ENCODE measurements at places on chromosomes 13 and 19.
A peak's percentile ranks its signal among the peaks of the same experiment; 100 is the strongest.

GRCh38 chr19:32415246-32415645, 9.7 kb downstream of the DPY19L3 start:
- DNase-seq, result no peak

- DNase-seq, result peak; percentile 77
These were observed 5.3 kb downstream of the DHPS start for GRCh38 chr19:12676384-12676792.

GRCh38 chr19:6580313-6580712, 10.6 kb downstream of the CD70 start:
- no peak for DNase-seq

GRCh38 chr13:30119476-30119875, 187.9 kb downstream of the KATNAL1 start:
- DNase-seq, result no peak

GRCh38 chr13:44906713-44907112, 82.6 kb downstream of the NUFIP1 start:
- no peak for DNase-seq

DNA sequence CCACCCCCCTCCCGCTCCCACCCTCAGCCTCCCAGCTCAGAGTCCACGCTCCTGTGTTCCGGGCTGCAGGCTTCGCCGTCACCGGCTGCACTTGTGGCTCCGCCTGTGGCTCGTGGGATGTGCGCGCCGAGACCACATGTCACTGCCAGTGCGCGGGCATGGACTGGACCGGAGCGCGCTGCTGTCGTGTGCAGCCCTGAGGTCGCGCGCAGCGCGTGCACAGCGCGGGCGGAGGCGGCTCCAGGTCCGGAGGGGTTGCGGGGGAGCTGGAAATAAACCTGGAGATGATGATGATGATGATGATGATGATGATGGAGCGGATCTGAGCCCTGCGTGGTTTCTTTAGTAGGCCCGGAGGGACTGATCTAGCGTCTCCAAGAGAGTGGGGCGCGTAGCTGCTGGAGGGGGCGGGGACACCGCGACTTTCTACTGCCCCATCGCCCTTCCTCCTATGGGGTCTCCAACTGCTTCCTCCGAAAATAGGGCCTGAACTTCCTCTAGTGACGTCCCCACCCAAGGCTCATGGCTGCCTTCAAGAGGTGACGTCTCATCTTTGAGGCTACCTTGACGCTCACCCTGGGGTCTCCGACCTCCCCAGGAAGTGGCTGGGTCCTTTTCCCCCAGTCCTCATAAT, 1.4 kb downstream of the RETN start:
- no peak for DNase-seq

DNA sequence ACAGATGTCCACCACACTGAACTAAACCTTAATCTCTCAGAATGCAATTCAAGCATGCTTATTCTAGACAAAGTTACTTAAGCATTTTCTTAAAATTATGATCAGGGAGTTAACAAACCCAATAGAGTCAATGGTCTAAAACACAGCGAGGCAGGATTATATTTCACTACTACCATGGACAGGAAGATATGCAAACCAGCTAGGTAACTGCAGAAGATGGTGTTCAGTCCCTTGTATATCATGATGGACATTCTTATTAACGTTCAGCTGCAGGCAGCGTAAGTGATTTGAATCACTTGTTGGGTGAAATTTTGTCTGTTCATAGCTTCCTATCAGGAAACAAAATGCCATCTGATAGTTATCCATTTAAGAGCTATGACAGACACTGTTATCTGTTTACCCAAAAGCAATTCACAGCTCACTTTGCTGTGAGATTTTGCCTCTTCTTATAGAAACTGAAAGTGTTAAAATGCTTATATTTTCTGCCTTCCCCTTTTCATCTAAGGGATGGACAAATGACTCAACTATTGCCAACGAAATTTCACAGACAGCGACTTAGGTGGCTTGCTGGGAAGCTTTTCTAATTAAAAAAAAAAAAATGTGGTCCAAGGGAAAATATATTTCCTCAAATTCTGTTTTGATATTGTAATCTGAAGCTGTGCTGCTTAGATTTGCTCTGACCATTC, 591.9 kb downstream of the DACH1 start:
- no peak for DNase-seq

DNA sequence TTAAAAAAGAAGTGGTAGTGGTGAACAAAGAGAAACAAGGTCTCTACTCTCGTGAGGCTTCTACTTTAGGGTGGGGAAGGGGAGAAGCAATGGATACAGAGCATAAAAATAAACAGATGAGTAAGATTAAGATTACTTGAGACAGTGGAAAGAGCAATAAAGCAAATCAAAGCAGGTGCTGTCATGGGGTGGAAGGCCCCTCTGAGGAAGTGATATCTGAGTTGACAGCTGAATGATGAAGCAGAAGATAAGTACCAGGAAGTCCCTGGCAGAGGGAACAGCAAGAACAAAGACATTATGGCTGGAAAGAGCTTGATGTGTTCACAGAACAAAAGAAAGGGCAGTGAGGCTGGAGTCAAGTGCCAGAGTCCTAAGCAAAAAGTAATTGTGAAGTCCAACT, 221.8 kb downstream of the ENOX1 start:
- DNase-seq, result no peak

DNA sequence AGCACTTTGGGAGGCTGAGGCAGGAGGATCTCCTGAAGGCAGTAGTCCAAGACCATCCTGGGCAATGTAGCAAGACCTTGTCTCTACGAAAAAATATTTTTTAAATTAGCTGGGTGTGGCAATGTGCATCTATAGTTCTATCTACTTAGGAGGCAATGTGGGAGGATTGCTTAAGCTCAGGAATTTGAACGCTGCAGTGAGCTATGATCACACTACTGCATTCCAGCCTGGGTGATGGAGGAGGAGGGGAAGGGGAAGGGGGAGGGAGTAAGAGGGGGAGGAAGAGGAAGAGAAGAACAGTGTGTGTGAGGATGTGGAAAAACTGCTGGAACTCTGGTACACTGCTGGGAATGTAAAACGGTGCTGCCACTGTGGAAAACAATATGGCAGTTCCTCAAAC, 9.2 kb upstream of the CLIP3 start:
- DNase-seq, result no peak

DNA sequence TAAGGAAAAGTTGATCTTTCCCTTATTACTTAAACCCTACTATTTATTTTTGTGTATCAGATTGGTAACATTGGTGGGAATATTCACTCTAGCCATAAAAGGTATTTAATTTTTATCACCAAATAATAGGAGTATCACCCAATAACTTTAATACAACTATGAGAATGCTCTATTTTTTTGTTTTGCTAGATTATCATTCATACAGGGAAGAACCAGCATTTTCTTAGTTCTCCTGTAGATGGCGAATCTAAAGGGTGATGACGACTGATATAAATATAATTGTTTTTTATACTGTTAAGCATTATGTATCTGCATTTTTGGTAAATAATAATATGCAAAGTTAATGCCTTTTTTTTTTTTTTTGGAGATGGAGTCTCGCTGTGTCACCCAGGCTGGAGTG, 7.9 kb upstream of the FRY start:
- DNase-seq, result no peak

DNA sequence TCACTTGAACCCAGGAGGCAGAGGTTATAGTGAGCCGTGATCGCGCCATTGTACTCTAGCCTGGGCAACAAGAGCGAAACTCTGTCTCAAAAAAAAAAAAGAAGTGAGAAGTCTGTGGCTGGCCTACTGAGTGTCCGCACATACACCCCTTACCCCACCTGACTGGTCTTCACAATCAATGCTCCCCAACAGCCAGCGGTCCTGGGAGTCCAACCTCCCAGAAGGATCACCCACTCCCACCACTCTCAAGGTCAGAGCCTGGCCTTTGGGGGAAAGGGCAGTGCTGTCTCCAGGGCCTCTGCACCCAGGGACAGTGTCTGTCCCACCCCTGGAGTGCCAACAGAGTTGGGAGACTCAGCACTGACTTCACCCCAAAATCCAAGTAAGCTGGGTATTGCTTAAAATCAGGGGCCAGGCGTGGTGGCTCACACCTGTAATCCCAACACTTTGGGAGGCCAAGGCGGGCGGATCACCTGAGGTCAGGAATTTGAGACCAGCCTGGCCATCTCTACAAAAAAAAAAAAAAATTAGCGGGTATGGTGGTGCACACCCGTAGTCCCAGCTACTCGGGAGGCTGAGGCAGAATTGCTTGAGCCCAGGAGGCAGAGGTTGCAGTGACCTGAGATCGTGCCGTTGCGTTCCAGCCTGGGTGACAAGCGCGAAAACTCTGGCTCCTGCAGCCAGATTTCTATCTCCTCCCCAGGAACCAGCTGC, 2.3 kb upstream of the CD320 start:
- no peak for DNase-seq

GRCh38 chr19:41407271-41407670, 9.7 kb downstream of the BCKDHA start:
- DNase-seq, result no peak

- DNase-seq, result no peak
These were observed 165.9 kb downstream of the TEX29 start for GRCh38 chr13:111486331-111486730.

GRCh38 chr19:3292958-3293529, 68.6 kb downstream of the CELF5 start:
- DNase-seq, result no peak

- no peak for DNase-seq
These were observed 515.4 kb downstream of the DCT start for GRCh38 chr13:93964146-93964512.

DNA sequence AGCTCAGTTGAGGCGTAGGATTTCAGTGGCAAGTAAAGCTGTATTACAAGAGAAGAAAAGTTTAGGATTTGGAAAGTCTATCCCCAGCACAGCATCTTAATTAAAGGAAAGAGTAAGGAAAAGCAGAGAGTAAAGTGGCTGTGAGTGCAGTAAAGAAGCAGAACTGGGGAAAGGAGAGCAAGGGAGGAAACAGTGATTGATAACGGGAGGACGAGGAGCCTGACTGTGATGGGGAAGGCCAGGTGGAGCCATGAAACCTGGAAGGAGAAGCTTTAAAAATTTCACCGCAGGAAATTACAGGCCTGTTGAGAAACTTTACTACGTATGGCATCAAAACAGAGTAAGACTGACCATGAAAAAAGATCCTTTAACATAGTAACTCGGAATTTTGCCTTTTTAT, 175.6 kb downstream of the SHISA2 start:
- DNase-seq, result no peak

DNA sequence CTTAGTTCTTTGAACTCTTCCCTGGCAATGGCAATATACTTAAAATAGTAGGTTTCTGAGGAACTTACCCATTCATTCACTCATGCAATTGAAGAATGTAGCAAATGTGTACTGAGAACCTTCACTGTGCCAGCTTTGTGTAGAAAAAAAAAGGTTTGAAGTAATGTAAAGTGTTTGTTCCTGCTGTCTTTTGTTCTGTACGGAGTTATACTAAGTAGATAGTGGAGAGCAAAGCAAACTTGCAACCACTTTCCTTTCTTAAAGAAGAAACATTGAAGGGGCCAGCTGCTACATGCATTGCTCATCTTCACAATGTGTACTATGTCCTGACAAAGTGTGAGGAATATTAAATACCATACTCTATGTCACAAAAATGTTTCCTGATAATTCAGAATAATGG, 68.9 kb upstream of the FREM2 start:
- no peak for DNase-seq

DNA sequence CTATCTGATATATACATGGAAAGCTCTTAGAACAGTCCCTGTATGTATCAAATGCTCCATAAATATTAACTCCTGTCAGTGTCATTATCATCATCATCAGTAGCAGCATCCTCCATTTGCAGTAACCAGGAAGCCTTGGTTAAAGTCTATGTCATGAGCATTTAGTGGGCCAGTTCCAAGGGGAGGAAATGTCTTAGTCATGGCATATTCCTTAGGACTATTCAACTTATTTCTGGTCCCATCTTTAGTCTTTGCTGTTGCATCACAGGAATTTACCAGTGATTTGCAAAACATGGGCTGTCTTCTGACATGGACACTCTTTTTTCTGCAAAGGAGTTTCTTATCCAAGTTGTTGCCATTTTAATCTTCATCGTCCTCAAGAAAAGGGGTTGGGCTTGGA, 98.4 kb downstream of the WDFY2 start:
- DNase-seq, result no peak

- no peak for DNase-seq
These were observed 2.4 kb downstream of the LENG8 start for GRCh38 chr19:54451331-54451871.

DNA sequence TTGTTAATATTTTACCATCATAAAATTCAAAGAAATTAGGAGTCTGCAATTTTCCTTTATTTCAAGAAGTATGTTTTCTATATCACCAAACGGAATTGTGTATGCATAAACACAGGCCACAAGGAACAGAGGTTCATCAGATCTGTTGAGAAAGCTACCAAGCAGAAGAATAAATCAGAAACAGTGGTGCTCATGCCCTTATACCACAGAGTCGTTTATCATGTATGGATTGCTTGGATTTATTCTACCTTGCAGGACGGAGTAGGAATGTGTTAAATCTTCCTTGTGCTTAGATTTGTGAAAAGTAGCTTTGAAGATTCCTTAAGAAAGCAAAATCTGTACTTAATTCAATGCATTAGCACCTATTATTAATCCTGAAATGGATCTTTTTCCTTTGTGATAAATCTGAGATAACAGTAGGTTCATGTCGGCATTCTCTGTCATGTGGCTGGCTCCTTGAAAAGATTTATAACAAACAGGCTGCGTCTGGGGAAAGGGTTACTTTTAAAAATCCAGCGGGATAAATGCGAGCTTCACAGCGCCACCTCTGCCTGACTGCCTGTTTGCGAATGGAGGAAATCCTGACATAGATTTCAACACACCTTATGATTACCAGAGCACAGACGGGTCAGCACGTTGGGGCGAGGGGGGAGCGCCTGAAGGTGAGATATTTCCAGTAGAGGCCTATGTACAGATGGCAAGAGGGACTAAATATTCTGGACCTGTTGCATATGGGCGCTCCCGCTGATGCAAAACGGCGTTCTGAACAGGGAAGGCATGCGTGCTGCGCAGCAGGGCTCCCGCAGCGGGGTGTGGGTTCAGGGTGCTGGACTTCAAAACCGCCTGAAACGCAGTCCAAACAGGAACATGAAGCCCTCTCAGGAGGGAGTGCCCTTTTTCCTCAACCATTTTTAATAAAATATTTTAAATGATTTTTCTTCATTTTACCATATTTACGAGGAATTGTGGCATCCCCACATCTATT, 445.5 kb upstream of the SGCG start:
- no peak for DNase-seq

DNA sequence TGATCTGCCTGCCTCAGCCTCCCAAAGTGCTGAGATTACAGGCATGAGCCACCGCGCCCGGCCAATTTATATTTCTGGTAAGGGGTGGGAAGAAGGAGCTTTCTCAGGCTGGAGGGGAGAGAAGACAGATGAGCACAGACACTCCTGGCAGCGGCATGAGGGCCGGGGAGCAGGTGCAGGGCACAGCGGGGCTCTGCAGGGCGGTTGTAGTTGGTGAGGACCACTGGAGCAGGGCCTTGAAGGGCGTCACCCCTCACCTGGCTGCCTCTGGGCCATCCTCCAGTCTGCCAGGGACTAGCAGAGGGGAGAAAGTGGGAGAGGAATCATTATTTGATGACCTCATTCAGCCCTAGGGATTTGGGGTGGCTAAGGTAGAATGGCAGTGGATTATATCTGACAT, 8.6 kb upstream of the CSNK1G2 start:
- DNase-seq, result no peak
